ENCODE measurements at places on chromosomes 6 and 20.

- no peak for DNase-seq
These were observed 28.3 kb downstream of the MRS2 start for GRCh38 chr6:24431045-24431451.

DNA sequence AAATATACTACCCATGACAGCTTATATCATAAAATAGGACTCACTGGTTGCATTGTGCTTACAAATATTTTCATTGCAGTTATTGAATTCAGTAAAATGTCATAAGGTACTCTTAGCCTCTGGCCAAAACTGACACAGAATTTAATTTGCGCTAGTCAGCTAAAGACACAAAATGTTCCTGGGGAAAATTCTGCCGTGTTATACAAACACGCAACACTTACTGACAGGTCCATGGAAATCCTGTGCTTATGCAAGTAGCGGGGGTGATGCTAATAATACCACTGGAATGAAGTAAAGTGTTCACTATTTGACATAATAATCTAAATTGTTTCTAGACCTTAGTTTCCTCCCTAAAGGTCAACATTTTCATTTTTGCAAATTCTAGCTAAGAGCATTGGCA, 354.4 kb upstream of the RSPO3 start:
- DNase-seq, result no peak

- no peak for DNase-seq
These were observed 55.2 kb upstream of the MLN start for GRCh38 chr6:33858804-33859505.

DNA sequence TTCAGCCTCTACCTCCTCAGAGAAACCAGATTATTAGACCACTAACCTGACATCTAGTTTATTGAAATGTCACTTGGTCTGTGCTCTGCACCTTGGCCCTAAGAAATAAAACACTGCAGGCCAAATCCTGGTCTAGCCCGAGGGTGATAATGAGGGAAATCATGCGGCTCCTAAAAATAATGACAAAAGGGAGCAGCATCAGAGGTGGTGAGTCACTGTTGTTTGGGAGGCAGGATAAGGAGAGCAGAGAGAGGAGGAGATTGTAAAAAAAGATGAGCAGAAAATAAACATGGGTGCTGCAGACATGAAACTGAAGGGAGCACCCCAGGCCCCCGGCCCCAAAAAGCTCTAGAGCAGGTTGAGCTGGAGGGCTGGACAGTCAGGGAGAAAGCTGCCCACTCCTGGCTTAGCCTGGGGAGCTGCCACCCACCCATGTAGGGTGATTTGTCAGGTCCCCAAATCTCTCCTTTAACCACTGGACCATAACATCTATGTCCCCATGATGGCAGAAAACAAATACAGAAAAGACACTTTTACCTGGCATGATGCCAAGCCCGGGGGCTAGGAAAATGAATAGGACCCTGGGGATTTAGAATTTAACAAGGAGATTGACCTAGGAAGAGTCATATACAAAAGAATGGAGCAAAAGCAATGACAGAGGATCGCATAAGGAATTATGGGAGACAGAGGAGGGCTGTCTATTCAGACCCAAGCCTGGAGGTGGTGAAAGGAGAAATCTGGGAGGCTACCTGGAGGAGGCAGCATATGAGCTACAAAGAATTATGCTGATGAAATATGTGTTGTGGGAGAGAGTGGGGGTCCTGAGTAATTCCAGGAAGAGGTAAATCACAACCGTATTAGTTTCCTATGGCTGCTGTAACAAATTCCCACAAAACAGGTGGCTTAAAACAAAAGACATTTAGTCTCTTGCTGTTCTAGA, 103.7 kb downstream of the SNAP25 start:
- no peak for DNase-seq

- no peak for DNase-seq
These were observed 3.3 kb downstream of the PLCB4 start for GRCh38 chr20:9071976-9072726.

DNA sequence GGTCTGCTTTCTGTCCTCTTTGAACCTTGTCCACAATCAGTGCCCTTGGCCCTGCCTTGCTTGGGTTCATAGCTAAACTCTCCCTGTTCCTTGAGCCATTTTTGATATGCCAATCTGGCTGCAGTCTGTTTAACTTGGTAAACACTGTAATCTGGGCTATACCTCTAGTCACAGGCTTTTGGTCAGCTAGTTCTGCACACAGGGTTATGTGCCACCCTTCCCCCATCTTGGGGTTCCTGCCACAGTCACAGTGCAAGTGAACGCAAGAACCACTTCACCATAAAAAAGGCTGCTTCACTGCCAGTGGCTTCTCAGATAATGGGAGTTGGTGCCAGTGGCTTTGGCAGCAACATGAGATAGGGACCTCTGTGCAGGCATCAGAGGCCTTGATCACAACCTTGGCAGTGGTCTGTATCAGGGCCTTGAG, 10.9 kb upstream of the ATRN start:
- DNase-seq, result no peak

DNA sequence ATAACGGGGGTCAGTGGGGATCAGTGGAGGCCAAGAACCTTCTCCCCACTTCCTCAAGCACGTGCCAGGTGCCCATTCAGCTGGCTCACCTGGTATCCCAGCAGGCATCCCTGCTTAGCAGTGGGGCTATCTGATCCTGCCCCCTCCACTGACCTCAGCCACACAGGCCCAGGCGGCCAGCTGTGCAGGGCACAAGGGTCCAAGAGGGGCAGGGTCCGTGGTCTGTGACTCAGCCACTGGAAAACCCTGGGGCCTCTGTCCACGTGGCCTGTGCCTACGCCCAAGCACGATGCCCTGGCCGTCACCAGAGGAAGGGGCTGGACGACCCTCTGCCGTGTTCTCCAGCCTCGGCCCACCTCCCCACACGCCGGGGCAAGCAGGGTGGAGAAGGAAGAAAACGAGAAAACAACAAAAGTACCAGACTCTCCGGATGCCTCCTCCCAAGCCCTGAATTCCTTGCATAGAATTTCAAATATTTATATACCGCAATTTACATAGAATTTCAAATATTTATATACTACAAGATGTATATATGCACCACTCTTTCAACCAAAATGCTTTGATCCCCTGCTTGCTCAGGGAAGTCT, 12.1 kb downstream of the PXDC1 start:
- DNase-seq, result no peak

DNA sequence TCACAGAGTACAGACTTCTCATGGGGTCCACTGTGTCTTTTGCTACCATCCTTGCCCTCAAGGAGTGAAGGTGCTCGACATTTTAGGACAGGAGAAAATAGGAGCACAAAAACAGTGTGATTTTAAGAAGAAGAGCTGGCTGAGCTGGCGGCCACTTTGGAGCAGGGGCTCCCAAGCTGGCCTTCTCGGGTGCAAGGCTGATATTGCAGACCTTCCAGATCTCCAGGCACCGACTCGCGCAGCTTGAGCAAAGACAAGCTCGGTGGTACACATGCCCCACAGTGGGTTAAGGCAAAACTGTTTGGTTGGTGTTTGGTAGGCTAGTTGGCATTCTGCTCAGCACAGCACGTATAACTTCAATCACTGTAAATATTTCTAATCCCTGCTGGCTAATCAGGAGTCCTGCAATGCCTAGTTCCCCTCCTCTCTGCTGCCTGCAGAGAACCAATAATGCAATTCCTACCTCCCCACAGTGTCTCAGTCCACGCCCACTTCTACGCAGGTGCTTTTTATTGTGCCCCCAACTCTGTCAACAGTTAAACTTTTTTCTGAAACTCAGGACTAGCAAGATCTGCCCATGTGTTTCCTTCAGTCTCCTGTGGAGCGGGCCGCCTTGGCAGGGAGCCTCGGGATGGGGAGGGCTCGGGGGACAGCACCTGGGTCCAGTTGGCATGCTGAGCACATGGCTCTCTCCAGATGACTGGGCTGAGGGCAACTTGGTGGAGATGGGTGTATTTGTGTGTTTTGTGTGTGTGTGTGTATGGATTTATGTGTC, 12.7 kb upstream of the SMOC2 start:
- no peak for DNase-seq

DNA sequence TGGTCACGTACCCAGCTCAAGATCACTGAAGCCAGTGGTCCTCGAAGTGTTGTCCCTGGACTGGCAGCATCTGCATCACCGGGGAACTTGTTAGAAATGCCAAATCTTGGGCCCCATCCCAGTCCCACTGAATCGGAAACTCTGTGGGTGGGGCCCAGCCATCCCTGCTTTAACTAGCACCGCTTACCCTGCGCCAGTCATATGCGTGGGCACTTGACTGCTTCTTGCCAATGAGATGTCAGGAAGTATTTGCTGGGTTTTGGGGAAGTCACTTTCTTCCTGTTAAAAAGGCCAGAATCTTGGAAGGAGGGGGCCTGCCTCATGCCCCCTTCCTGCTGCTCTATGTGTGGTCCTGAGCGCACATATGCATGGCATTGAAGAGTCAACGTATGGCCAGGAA, 11.7 kb upstream of the SULF2 start:
- no peak for DNase-seq

- no peak for DNase-seq
These were observed 103.7 kb downstream of the SLX4IP start for GRCh38 chr20:10538768-10539167.

Measured in stimulated activated CD4-positive, alpha-beta T cell treated with anti-CD3 and anti-CD28 coated beads, Interleukin-1b, Interleukin-23, amount 100 ng/mL, for 48 hours (primary cell).